ENCODE measurements at places on chromosomes 7 and 10. TPM values are rescaled to one million over a fixed set of nuclear protein-coding genes. Genes with fewer than 3 reads are reported as not detected.

The BMPR1A gene
- 58.5 TPM for total RNA-seq

The HOXA7 gene
- 1.5 TPM for total RNA-seq

The SPDYE8 gene
- 0.10 TPM for total RNA-seq

DNA sequence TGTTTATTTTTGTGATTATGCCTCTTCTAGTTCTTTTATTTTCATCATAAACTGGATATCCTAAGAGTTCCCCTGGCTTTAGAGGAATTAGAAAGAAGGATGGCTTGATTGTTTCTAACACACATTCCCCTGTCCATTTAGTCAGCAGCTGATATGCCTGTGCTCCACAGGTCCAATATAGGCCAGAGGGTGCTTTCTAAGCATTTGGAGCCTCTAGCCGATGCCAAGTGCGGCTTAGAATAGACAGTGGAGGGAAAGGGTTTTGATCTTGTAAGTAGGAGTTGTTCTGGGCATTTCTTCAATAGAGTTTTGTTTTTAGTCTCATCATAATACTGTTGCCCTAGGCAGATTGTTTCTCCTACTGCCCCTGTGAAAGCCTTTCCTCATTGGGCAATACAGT is 6.6 kb downstream of the CYP3A43 start:
- DNase-seq = no peak

DNA sequence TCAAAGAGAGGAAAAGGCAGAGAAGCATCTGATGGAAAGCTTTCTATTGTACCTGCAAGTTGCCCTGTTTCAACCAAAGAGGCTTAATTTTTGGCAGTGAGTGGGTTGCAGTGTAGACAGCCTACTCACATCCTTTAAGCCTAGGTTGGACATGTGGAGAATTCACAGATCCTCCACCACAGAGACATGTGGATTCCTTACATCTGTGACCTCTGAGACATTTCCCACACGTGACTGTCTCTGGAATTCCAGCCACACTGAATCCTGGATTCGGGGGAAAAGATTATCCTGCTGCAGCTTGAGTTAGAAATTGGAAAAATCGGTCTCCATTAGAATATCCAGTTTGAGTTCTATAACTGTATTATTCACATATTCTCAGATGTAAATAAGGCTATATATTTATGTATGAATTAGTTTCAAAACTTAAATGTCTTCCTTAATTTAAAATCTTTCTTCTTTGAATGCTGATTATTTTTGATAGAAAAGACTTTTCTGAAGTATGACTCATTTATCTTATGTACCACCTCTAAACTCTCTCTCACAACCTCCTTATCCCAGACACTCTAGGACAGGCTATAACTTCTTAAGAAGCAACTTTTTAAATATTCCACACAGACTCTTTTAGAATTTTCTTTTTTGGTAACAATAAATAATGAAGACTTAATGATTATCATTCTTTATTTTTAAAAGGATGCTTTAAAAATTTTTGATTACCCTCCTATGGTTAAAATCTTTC is 123.3 kb downstream of the TWIST1 start:
- DNase-seq = no peak

DNA sequence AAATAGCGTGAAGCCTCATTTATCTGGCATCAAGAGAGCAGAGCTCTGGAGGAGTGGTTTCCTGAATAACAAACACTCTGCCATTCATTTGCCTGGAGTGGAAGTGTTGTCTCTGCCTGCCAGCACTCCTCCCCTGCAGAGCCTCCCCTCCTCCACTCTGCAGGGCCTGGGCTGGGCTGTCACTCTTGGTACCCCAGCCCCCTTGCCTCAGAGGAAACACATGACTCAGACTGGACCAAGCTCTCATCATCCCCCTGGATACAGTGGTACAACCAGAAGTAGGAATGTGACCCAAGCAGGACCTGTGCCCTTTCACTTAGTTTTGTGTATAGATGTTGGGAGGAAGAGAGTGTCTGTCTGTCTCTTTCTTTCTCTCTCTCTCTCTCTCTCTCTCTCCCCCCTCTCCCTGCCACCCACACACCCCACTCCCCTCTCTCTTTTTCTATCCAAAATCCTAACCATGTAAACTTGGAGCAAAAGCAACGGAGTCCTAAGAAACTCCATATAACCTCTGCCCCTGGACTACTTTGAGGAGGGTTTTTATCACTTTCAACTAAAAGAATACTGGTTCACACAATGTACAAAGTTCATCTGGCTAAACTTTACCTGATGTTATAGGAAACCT is 43.9 kb downstream of the DOCK4 start:
- peak; percentile 48 for DNase-seq

DNA sequence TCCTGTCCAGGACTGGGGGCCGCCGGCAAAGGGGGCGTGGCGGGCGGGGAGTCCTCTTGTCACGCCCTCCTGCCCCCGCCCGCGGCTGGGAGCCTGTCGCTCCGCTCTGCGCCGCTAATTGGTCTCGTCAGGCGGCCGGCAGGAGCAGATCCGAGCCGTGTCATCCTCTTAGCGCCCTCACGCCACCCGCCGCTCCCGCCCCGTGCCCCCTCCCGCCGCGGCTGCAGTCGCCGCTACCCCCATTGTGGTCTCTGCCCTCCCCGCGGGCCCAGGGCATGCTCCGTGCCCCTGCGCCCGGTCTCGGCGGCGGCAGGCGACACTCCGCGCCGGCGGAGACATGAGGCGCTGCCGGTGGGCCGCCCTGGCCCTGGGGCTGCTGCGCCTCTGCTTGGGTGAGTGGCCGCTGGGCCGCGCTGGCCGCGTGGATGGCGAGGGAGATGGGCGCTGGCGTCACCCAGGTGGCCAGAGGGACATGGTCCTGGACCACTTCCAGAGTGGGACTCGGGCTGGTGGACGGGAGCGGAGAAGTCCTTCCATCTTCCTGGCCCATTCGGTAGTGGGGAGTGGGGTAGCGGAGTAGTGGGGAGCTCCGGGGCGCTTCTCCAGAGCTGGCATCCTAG is at the start of gene CDHR1:
CDHR1 (plus strand) TSS at position 114 of the 620 bp plus-strand sequence; CDS start at position 338, 224 bp downstream.
- DNase-seq = no peak

GRCh38 chr10:25220156-25220555 is 45.4 kb downstream of the GPR158 start:
- DNase-seq = no peak

- DNase-seq = no peak
Observed at GRCh38 chr7:49324707-49325106, 400.4 kb downstream of the CDC14C start.

DNA sequence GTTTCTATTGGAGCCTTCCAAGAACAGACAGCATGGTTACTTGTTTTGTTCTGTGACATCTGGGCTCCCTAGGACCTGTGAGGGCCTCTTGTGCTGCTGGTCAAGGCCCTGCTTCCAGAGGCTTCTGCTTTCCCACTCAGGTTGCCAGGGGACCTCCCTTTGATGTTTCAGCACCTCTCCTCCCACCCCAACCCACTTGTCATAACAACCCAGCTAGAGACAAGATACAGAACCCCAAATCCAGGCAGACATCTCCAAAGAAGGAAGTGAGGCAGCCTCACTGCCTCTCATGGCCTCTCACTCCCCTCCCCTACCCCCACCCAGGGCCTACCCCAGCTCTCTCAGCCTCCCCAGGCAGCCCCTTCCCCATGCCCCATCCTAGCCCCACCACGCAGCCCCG is 11.3 kb downstream of the NFKB2 start:
- DNase-seq = no peak

GRCh38 chr10:62376071-62377025 is 2.2 kb downstream of the ZNF365 start:
- no peak for DNase-seq

DNA sequence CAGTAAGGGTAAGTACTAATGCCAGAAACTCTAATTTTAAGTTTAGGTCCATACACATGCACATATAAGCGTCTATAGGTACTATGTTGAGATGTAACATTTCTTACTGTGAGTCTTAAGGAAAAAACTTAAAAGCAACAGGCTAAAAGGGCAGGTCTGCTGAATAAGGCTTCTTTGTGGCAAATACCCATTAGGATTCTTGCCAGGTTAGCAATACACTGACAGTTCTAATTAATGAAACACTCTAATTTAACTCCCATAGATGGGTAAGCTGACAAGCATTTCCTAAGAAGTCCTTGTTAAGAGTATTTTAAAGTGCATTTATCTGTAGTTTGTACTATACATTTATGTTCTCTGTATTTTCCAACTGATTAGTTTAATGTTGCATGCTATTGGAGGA is 14.0 kb downstream of the SCRN1 start:
- DNase-seq = no peak
